WTC11 (cell line): ENCODE measurements at places on chromosomes 6 and 20.

GRCh38 chr6:105805501-105806023, 280.6 kb upstream of the PRDM1 start:
- DNase-seq, result no peak

DNA sequence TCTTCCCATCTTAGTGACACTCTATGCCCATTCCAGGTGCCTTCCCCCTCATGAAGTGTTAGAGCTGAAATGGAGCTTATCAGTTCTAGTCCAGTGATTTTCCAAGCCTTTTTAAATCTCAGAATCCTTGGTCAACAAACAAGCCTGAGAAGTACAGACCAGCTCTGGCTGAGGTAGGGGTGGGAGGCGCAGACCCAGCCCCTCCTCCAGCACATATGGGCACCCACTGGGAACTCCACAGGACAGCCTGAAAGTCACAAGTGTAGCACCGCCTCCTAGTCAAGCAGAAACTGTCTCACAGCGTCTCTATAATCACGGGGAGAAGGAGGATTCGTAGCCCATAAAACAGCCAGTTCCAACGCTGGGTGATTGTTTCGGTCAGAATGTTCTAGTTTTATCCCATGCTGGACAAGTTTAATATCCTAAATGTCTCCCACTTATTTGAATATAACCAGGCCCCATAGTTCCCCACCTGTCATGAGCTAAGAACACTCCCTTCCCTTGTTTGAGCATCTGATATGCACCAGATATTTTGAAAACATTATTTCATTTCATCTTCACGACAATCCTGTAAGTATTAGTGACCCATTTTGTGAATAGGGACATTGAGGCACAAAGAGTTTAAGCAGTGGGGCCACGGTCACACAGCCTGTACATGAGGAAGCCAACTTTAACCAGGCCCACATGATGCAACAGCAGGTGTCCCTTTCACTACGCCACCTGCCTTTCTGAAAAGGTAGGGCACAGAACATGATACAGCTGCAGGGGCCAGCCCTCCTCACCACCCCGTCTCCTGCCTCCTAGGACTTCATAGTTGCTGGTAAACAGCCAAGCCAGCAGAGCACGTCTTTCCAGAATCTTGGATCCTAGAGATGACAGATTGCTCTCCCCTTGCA, 40.1 kb downstream of the TRAF3IP2 start:
- peak; percentile 51 for DNase-seq

GRCh38 chr6:138970159-138970558, 17.9 kb downstream of the REPS1 start:
- no peak for DNase-seq

- no peak for DNase-seq
These were observed 19.3 kb downstream of the SLC13A3 start for GRCh38 chr20:46631874-46632446.

- peak; percentile 68 for DNase-seq
These were observed 200.7 kb downstream of the BCAS1 start for GRCh38 chr20:53869466-53870258.

GRCh38 chr20:21156266-21156665, 30.4 kb downstream of the KIZ start:
- DNase-seq, result no peak

GRCh38 chr6:165929607-165930006, 238.0 kb downstream of the TBXT start:
- DNase-seq, result no peak

DNA sequence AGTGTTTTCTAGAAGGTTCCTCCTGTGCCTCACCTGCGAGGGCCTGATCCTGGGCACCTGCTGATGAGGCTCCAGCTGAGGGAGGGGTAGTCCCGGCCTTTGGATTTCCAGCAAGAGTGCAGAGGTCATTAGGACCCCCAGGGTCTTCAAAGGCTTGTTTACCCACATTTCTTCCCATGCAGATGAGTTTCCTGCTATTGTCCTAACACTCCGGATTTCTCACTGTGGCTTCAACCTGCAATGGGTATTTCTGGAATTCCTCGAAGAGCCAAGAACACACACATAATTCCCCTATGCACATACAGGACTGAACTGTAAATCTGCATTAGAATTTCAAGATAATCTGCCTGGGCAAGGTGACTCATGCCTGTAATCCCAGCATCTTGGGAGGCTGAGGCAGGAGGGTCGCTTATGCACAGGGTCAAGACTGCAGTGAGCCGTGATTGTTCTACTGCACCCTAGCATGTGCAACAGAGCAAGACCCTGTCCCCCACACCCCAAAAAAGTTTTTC, 53.9 kb downstream of the ADNP start:
- no peak for DNase-seq
